ENCODE measurements at places on chromosomes 6 and 20.

GRCh38 chr6:101878554-101879276, 485.2 kb downstream of the GRIK2 start:
- no peak for DNase-seq

GRCh38 chr20:3406481-3407039, 909 bp downstream of the DNAAF9 start:
- DNase-seq, result peak; percentile 59

- DNase-seq, result peak; percentile 59
Measured at GRCh38 chr20:54219751-54220426, 12.0 kb downstream of the PFDN4 start.

DNA sequence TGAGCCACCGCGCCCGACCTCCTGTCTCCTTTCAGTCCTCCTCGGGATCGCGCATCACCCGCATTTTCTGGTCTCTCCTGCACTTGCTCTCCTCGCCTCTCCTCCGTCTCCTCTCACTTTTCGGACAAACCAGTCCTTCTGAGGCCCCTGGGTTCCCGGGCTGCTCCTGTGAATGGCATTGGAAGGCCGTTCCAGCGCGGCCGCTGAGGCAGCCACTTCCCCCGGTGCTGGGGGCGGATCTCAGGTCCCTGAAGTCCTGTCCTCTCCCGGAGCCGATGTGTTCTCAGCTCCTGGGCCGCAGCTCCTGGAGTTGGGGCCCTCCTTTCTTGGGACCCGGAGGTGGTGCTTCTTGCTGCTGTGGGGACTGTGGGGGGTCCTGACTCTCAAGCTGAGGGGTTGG, 803 bp downstream of the MICB start:
- no peak for DNase-seq

DNA sequence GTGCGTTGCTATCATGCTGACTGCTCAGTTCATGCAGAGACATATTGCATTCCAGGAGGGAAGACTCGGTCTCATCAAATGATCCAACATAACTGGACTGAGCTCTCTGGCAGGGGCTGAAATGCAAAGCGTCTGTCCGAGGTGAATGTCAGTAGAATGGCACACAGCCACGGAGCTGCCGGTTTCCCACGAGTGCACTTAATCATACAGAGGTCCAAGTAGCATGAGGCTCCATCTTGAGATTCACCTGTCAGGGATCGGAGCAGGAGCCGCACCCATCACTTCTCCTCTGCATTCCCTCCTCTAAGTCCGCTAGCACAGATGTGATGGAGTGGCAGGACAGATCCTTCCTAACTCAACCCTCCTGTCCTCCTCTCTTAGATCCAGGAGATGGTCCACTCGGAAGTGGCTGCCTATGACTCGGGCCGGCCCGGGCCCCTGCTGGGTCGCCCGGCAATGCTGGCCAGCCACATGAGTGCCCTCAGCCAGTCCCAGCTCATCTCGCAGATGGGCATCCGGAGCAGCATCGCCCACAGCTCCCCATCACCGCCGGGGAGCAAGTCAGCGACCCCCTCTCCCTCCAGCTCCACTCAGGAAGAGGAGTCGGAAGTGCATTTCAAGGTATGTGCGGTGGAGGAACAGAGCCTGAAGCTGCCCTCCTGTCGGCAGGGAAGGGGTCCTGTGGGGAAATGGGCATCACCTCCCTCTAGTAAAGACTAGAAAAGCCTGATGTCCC, 135.9 kb downstream of the JPH2 start:
- no peak for DNase-seq

GRCh38 chr20:371755-372542, 8.6 kb upstream of the TRIB3 start:
- peak; percentile 75 for DNase-seq

DNA sequence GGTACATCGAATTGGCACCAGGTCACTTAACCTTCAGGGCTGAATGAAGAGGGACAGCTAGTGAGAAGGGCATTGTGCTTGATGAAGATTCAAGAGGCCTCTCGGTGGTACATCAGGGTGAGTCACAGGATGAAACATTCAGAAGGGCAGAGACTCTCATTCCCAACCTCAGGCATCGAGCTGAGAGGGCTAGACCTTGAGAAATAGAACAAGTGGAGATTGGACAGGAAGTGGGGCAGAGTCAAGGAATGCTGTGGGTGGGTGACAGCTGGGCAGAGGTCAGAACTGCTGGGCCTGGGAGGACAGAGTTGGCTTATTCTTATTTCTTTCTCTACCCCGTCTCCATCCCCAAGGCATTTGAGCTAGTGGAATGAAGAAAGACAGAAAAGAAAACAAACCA, 126.0 kb downstream of the SCML4 start:
- DNase-seq, result no peak

DNA sequence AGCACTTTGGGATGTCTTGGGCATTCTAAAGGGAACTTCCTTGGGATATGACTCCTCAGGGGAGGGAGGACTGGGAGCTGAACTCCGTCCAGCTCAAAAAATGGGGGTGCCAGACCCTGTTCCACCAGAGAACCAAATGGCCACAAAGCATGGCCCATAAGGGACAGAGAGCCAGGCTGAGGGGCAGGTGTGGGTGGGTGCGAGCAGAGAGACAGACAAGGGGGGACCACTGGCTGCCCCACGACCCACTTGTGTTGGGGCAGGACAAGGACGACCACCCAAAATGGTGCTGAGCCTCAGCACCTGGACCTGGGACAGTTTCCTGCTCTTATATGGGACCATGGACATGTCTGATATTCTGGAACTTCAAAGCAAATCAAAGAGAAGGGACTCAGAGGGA, 148.2 kb upstream of the MLN start:
- no peak for DNase-seq

DNA sequence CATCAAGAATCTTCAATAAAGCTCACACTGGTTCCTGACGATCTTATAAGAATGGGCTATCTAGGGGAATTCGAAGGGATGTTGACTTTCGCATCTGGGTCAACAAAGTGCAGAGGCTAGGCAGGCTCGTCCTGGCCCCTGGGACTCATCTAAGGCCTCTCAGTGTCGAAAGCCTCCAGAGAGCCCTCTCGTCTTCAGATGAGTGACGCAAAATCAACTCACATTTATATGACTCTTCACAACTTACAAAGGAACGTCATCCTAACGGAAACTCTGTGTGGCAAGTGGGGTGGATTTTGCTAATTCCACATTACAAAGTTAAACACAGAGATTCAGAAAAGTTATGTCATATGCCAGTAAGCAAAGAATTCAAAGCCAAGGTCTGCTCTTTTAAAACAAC, 270.5 kb upstream of the EXOC2 start:
- DNase-seq, result no peak

DNA sequence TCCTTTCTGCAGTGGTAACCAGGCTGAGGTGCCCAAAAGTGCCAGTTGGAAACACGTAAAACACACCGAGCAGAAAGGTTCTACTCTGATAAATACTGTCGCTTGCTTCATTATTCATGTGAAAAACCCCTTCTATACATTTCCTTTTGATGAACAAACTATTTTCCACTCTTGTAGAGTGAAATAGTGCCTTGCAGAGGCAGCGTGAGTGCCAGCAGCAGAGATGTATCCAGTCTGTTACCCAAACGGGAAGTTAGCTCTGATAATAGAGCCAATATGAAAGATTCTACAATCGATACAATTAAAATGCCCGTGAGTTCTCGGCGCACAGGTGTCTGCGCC, 1.5 kb downstream of the ZBTB46 start:
- DNase-seq, result no peak

DNA sequence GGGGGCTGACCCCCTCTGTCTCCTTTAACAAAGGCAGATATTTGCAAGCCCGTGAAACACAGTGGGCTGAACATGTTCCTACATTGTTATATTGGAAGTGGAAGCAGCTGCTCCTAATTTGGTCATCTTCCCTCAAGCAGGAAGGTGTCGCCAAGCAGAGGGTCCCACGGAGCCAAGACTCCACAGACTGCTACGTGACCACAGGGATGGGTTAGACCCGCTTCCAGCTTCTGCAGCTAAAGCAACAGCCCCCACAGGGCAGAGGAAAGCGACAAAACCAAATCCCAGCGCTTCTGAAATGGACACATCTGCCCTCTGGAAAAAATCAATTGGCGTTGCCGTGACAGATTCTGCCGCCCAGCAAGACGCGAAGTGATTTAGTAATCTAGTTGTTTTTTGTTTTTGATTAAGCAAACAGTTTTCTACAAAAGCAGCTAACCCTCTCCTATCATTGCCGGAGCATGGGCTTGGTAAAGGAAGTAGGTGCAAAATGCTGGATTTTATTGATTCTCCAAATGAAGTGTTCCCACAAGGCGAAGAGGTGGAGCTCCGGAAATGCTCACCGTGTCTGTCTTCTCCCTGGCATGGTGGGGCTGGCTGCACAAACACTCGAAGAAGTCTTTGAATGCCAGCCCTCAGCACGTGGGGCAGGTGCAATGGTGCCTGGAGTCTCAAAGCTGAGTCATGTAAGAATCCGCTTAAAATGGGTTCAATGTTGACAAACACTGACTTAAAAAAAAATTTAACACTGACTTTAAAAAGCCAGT, 79.4 kb upstream of the FRMD1 start:
- DNase-seq, result no peak

- DNase-seq, result no peak
Measured at GRCh38 chr20:25468126-25469075, 60.9 kb downstream of the GINS1 start.

GRCh38 chr6:127115084-127115655, 3.3 kb upstream of the RSPO3 start:
- DNase-seq, result no peak

DNA sequence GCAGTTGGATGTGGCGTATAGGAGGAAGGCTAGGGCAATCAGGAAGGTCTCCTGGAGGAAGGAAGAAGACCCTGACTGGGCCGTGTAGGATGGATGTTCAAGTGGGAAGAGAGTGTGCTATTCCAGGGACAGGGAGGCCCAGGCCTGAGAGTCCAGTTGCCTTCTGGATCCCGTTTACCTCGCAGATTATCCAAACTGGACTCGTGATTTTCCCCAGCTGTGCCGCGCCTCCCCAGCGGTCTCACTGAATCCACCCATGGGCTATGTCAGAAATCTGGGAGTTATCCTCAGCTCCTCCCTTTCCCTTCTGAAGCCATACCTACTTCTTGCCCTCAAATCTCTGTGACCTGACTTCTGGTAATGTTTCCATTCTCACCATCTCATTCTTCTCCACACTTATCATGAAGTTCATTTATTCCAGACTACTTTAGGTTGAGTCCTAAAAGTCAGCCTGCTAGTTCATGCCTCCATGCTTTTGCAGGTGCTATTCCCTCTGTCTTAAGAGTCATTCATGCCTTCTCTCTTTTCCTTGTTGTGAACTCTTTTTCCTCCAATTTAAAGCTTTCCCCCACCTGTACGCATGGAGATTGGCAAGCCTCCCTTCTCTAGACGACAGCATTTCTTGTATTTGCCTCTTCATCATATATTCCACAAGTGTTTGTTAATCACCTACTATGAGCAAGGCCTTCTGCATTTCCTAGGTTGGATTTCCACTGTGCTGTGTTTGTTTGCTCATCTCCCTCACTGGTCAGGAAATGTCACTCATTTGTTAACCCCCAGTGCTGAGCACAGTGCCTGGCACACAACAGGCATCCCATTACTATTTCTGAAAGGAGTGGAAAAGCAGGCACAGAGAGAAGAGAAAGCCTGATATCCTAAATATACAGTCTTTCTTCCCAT, 2.7 kb downstream of the SDCBP2 start:
- DNase-seq, result no peak

DNA sequence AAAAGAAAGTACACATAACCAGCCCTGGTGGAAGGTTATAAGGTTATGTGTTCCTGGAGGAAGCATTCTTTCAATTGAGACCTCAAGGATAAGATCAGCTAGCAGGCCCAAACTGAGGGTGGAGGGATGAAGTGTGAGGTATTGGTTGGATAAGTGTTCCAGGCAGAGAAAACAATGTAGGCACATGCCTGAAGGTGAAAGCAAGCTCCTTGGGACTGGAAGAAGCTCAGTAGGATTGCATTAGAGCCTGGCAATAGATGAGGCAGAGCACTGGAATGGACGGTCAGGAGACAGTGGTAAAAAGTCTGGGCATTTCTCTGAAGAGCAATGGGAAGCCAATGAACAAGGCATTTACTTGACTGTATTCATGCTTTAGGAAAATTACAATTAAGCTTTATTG, 89.9 kb upstream of the SHLD1 start:
- DNase-seq, result no peak

- DNase-seq, result no peak
Measured at GRCh38 chr6:106141441-106142237, 55.5 kb downstream of the PRDM1 start.

GRCh38 chr6:34196833-34197195, 39.9 kb upstream of the HMGA1 start:
- no peak for DNase-seq

DNA sequence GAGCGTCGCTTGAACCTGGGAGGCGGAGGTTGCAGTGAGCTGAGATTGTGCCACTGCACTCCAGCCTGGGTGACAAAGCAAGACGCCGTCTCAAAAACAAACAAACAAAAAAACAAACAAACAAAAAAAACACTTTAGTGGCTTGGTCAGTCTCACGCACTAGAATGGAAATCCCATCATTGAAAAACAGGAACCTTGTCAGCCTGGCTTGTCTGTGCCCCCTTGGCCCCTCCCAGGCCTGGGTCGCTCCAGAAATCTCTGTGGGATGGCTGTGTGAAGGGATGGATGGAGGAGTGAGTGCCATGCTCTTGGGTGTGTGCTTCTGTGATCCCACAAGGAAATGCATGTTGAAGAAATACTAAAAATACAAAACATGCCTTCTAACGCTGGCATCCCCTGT, 20.9 kb upstream of the NAA20 start:
- no peak for DNase-seq

DNA sequence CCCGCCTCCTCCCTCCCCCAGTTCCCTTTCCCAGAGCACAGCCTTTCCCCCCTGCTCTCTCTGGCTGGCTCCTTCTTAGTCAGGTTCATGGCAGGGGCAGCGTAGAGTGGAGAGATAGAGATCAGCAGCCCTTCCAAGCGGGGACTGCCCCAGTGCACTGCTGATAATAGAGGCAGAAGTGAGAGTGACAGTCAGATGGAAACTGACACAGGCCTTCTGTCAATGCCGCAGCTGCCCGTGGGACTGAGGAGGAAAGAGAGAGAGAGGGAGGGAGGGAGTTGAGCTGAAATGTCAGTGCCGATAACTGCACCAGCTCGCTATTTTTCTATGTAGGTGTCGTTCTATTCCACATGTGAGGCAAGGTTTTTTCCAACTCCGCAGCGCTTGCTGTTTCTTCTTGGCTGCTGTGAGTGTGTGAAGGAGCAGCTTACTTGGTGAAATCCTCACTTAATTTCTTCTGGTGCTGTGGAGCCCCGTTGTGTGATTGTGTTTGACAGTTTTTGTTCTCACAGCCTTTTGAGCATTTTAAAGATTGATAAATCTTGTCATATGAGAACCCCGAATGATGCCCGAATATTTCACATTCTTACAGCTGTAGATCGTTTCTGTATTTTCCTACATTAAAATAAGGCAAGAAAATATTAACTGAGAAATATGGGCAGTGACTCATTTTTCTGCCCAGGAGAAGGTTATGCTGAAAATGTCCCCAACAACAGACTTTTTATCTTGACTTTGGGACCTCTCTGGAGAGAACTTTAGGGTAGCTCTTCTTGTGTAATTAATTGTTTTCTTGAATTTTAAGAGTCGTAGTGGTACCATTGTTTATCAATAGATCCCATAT, 386.4 kb upstream of the MMS22L start:
- peak; percentile 2 for DNase-seq
